Activated naive CD4-positive, alpha-beta T cell treated with anti-CD3 and anti-CD28 coated beads, Interleukin-2, amount 10 ng/mL, durations not matched to agents 7 days and 5 days (primary cell): ENCODE measurements at places on chromosomes 5 and 9.

GRCh38 chr9:15935661-15936305 is 382.9 kb downstream of the CCDC171 start:
- H3K4me1 ChIP-seq, result no peaks in the 10 kb centered on the region
- H3K27me3 ChIP-seq, result no peaks in the 10 kb centered on the region
- DNase-seq, result no peak
- H3K4me3 ChIP-seq, result no peak overlapping the region

DNA sequence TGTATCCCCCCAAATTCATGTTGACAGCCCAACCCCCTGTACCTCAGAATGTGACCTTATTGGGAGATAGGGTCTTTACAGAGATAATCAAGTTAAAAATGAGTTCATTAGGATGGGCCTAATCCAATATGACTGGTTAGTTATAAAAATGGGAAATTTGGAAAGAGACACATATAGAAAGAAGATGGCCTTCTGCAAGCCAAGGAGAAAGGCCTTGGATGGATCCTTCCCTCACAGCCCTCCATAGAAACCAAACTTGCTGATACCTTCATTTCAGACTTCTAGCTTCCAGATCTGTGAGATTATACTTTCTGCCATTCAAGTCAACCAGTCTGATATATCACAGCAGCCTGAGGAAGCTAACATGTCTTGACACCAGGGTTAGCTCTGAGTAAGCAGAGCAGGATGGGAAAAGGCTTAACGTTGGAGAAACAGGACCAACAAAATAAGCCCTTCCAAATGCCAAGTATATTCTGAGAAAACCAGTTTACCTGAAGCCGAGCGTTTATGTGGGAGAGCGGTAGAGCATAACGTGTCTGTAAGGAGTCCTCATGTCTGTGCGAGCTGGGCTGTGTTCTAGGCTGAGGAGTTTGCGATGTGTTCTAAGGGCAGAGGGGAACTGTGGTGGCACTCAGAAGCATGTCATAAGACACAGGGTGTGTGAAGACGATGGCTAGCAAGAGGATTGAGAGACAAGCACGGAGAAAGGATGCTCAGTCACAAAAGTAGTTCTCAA is 206.1 kb downstream of the PIK3R1 start:
- peaks cover 6% of the 10 kb centered on the region for H3K27me3 ChIP-seq
- no peaks in the 10 kb centered on the region for H3K36me3 ChIP-seq
- DNase-seq, result no peak
- no peak overlapping the region for H3K4me3 ChIP-seq
- peaks cover 18% of the 10 kb centered on the region for H3K4me1 ChIP-seq

- H3K36me3 ChIP-seq, result peaks cover 1% of the 10 kb centered on the region
- peak overlapping the region; percentile 68 for H3K27ac ChIP-seq
- no peak for DNase-seq
- H3K4me3 ChIP-seq, result no peak overlapping the region
Measured at GRCh38 chr5:59591162-59591561, 302.4 kb downstream of the PDE4D start.

- no peak for DNase-seq
- H3K27ac ChIP-seq, result no peak overlapping the region
- no peaks in the 10 kb centered on the region for H3K27me3 ChIP-seq
- H3K4me3 ChIP-seq, result no peak overlapping the region
Measured at GRCh38 chr9:119009249-119009648, 360.0 kb downstream of the BRINP1 start.

- peaks cover 3% of the 10 kb centered on the region for H3K4me1 ChIP-seq
- H3K27ac ChIP-seq, result no peak overlapping the region
- H3K27me3 ChIP-seq, result peaks cover 29% of the 10 kb centered on the region
- no peaks in the 10 kb centered on the region for H3K36me3 ChIP-seq
- no peak overlapping the region for H3K4me3 ChIP-seq
Measured at GRCh38 chr9:35967042-35967441, 9.1 kb upstream of the OR2S2 start.

- peaks cover 18% of the 10 kb centered on the region for H3K4me1 ChIP-seq
- no peak overlapping the region for H3K4me3 ChIP-seq
- H3K27me3 ChIP-seq, result peaks cover 11% of the 10 kb centered on the region
- no peak for DNase-seq
- H3K36me3 ChIP-seq, result no peaks in the 10 kb centered on the region
- no peak overlapping the region for H3K27ac ChIP-seq
Measured at GRCh38 chr5:52943285-52943684, 45.9 kb upstream of the ITGA2 start.

DNA sequence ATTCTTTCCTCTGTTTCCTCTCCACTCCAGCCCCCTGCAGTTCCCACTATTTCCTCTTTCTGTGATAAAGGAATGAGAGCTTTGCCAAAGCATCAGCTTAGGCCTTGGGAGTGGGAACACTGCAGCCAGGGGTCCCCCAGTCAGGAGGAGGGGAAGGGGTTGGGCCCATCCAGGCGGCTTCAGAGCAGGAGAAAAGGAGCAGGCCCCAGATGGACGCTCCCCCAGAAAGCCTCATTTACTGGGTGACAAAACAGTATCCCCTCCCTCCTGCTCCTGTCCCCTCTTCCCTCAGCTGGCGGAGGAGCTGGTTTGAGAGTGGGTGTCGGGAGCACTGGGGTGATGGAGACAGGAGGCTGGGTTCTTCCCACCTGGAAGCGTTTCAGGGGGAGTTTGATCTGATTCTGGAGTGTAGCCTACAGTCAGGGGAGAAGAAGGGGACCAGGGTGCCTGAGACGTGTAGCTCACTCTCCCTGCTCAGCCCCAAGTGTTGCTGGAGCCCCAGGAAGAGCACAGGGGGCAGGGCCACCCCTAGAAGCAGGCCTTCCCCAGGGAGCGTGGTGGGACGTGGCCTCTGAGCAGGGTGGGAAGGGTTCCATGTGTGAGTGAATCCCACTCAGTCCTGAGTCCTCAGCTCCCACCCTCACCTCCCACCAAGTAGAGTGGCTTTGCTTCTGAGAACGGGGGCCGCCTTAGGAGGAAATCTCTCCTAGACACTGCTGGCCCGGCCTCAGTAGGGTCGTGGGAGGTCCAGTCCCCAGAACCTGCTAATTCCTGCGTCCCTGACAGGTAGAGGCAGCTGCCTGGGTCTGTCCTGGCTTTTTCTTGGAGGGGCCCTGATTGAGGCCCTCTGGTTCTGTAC is 173.1 kb downstream of the CACNA1B start:
- H3K36me3 ChIP-seq, result no peaks in the 10 kb centered on the region
- no peaks in the 10 kb centered on the region for H3K4me1 ChIP-seq
- H3K27me3 ChIP-seq, result peaks cover 21% of the 10 kb centered on the region
- DNase-seq, result no peak

- peak overlapping the region; percentile 56 for H3K27ac ChIP-seq
- peak overlapping the region; percentile 58 for H3K4me3 ChIP-seq
- peak; percentile 50 for DNase-seq
- no peaks in the 10 kb centered on the region for H3K36me3 ChIP-seq
Measured at GRCh38 chr9:127049044-127049443, 73.4 kb downstream of the ANGPTL2 start.

DNA sequence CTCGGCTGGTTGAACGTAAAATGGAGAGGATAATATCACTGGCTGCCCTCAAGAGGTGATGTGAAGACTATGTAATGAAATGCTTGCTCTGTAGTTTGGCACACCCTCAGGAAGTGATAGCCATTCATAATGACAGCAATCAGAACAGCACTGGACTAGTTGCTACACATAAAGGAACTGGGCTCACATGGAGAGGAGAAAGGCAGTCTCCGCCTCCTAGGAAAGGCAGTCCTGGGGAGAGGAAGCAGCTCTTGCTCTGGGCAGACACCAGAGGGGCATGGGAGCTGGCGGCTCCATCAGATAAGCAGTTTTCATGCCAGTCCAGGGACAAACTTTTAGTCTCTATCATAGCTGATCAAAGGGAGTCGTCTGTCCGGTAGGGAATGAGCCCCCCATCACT is 46.9 kb downstream of the ARHGEF37 start:
- no peak overlapping the region for H3K4me3 ChIP-seq
- no peaks in the 10 kb centered on the region for H3K4me1 ChIP-seq
- no peak for DNase-seq
- H3K36me3 ChIP-seq, result no peaks in the 10 kb centered on the region
- peaks cover 9% of the 10 kb centered on the region for H3K27me3 ChIP-seq
- H3K27ac ChIP-seq, result no peak overlapping the region

DNA sequence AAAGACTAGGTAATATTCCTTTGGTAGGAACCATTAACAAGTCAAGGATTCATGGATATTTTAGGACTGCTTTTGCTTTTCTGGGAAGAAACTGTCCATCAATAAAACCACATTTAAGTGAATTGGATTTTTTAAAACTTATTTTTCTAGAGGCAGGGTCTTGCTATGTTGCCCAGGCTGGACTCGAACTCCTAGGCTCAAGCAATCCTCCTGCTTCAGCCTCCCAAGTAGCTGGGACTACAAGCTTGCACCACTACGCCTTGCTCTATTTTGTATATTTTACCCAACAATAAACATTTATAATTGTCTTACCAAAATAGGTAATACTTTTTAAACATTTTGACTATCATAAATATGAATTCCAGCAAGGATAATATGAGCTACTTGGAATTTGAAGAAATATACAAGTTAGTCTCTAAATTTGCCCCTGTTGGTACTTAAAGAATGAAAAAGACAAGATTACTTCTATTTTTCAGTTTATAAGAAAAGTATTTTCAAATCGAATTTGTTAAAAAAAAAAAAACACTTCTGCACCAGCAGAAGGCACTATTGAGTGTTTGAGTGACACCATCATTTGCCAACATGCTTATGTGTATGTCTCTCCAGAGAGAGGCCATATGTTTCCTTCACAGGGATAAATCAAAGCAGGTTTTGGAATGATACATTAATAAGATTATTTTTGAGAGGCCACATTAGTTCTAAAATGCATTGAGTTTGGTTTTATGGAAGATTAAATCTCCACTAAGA is 60.0 kb upstream of the CARTPT start:
- no peak overlapping the region for H3K27ac ChIP-seq
- H3K27me3 ChIP-seq, result no peaks in the 10 kb centered on the region
- no peak overlapping the region for H3K4me3 ChIP-seq

DNA sequence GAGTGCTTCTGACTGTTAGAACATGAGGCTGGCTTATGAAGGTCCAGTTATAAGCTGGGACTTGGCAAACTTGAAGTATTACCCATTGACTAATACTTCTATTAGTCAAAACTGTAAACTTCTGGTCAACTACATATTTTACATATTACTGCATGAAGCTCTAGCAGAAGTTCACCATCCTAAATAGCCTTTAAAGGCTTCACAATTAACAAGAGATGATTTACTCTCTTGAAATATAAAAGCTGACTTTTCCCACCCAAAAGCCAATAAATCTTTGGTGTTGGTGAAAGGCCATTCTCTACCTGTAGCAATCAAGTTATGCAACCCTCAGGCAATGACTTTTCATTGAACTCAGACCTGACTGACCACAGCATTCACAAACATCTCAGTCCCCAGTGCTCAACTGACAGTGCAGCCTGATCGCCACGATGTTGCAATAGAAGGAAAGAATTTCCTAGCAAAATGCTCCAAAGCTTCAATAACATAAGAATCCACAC is 345.6 kb downstream of the EBF1 start:
- no peaks in the 10 kb centered on the region for H3K36me3 ChIP-seq
- no peak for DNase-seq
- H3K27ac ChIP-seq, result no peak overlapping the region
- no peak overlapping the region for H3K4me3 ChIP-seq
- peaks cover 13% of the 10 kb centered on the region for H3K27me3 ChIP-seq

GRCh38 chr5:58666141-58666540 is 83.3 kb downstream of the RAB3C start:
- H3K4me3 ChIP-seq, result no peak overlapping the region
- no peaks in the 10 kb centered on the region for H3K36me3 ChIP-seq
- no peak overlapping the region for H3K27ac ChIP-seq
- H3K4me1 ChIP-seq, result no peaks in the 10 kb centered on the region

DNA sequence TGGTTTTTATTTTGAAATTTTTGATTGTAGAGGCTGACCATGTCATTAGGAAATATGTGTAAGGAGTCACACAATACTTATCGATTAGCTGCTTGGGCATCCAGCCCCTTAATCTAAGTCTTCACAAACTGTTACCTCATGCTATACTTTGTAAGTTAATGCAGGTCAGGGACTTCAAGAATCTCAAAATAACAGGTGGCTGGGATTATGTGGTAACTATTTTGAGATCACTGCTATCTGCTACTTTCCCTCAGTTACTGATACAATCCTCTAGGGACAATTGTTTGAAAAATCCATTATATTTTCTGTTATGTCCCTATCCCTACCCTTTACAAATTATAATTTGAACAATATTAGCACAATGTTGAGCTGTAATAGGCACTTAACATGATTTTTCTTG is 21.7 kb downstream of the FTMT start:
- H3K4me3 ChIP-seq, result no peak overlapping the region
- no peak overlapping the region for H3K27ac ChIP-seq
- H3K36me3 ChIP-seq, result no peaks in the 10 kb centered on the region

GRCh38 chr9:111661802-111662521 is 557 bp downstream of the GNG10 start:
- peaks cover 31% of the 10 kb centered on the region for H3K4me1 ChIP-seq
- H3K4me3 ChIP-seq, result peak overlapping the region; percentile 94
- peaks cover 21% of the 10 kb centered on the region for H3K36me3 ChIP-seq
- peak; percentile 55 for DNase-seq
- H3K27ac ChIP-seq, result peak overlapping the region; percentile 94

- peaks cover 16% of the 10 kb centered on the region for H3K27me3 ChIP-seq
- H3K4me3 ChIP-seq, result no peak overlapping the region
- no peaks in the 10 kb centered on the region for H3K36me3 ChIP-seq
- DNase-seq, result no peak
- H3K4me1 ChIP-seq, result peaks cover 7% of the 10 kb centered on the region
Measured at GRCh38 chr5:91111473-91112238, 271.5 kb downstream of the ARRDC3 start.

GRCh38 chr5:61969347-61969746 is 336.7 kb upstream of the KIF2A start:
- H3K27ac ChIP-seq, result no peak overlapping the region
- H3K36me3 ChIP-seq, result no peaks in the 10 kb centered on the region
- no peaks in the 10 kb centered on the region for H3K4me1 ChIP-seq

DNA sequence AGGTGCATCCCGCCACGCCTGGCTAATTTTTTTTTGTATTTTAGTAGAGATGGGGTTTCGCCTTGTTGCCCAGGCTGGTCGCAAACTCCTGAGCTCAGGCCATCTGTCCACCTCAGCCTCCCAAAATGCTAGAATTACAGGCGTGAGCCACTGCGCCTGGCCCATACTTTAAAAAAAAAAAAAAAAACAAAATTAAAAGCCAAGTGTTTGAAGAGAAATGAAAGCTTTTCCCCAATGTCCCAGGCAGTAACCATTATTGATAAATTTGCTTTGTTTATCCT is 9.5 kb downstream of the PRRC2B start:
- peaks cover 94% of the 10 kb centered on the region for H3K4me1 ChIP-seq
- H3K27me3 ChIP-seq, result no peaks in the 10 kb centered on the region
- DNase-seq, result no peak
- peaks cover 33% of the 10 kb centered on the region for H3K36me3 ChIP-seq
- no peak overlapping the region for H3K27ac ChIP-seq
- no peak overlapping the region for H3K4me3 ChIP-seq
